ENCODE measurements at places on chromosomes 6 and 20.

- DNase-seq, result no peak
Observed at GRCh38 chr20:32709632-32710121, 33.6 kb downstream of the COMMD7 start.

- DNase-seq, result peak; percentile 9
Observed at GRCh38 chr6:44002593-44003344, 124.5 kb downstream of the MRPL14 start.

- DNase-seq, result no peak
Observed at GRCh38 chr20:2133318-2134183, 31.9 kb downstream of the STK35 start.

DNA sequence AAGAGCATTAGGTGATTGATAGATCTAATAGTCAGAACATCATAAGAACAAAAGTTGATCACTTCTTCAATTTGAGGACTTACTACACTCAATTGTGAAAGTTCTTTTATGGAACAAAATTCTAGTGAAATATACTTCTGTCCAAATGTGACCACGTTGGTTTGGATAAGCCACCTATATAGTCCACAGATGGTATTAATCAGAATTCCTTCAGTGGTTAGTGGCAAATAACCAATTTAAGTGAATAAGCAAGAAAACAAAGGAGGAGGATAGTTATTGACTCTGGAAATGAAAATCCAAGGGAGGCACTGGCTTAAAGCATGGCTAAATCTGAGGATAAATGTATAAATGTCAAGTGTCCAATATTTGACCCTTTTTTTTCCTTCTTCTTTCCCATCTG, 268.5 kb upstream of the MARCKS start:
- no peak for DNase-seq

DNA sequence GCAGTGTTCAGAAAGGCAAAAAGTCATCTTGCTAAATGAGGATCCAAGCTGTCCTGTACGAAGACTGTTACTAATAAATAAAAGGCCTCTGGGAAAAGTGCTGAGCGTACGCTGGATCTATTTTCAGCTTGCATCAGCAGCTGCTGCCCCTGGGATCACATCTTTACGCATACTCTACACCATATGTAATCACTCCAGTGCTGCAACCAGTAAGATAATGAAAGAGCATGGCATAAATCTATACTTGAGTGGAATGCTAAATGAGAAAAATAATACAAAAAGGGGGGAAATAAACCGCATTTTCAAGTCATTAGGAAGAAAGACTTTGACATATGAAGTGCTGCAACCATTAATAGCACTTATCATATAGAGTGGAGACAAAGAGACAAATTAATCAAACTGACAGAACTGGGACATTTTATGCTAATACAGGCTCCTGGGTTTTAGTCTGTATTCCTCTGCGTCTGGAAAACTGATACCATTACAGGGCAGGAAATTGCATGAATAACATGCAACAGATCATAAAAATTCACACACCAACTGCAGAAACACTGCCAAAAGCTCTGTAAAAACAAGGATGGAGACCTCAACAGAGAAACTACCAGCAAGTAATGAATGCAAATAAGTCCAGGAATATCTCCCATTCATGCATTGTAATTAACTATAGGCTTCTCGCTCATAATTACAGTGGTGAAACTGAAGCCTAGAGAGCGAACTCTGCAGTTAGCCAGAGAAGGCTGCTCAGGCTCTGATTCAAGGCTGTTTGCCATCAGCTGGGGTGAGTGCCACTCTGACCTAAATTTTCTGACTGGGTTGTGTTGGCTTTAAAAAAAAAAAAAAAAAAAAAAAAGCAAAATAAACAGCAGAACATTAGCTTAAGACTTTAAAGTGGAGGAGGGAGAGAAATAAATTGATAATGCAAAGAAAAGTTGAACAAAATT, 83.8 kb downstream of the GJA10 start:
- DNase-seq, result no peak
